Airway epithelial cell (primary cell): ENCODE measurements at places on chromosomes 7 and 10. TPM values are rescaled to one million over a fixed set of nuclear protein-coding genes. Genes with fewer than 3 reads are reported as not detected.

Gene AKR1C4
- total RNA-seq = not detected in 2 replicates

Gene FAM13C
- total RNA-seq = 0.42 TPM in 1 of 2 replicates, not detected in the other

Gene SOSTDC1
- total RNA-seq = 1.1 and 2.1 TPM in 2 replicates

Gene C10orf53
- total RNA-seq = not detected in 2 replicates
